Sciatic nerve (tissue), 2 donors: ENCODE measurements at places on chromosomes 16 and 17.

DNA sequence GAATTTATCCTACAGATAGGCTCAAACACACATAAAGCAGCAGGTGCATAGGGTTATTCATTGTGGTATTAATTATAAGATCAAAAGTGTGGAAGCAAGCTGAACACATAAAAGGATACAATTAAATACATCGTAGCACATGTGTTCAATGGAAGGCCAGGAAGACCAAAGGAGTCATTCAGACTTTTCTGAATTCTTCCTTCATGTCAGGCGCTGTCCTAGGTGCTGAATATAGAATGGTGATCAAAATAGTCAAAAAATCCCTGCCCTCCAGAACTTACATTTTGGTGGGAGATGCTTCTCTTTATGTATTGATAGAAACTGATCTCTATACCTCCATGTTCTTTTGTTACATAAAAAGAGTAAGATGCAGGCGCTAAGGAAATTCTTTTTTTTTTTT is 439.0 kb upstream of the ASIC2 start:
- no peak for DNase-seq

DNA sequence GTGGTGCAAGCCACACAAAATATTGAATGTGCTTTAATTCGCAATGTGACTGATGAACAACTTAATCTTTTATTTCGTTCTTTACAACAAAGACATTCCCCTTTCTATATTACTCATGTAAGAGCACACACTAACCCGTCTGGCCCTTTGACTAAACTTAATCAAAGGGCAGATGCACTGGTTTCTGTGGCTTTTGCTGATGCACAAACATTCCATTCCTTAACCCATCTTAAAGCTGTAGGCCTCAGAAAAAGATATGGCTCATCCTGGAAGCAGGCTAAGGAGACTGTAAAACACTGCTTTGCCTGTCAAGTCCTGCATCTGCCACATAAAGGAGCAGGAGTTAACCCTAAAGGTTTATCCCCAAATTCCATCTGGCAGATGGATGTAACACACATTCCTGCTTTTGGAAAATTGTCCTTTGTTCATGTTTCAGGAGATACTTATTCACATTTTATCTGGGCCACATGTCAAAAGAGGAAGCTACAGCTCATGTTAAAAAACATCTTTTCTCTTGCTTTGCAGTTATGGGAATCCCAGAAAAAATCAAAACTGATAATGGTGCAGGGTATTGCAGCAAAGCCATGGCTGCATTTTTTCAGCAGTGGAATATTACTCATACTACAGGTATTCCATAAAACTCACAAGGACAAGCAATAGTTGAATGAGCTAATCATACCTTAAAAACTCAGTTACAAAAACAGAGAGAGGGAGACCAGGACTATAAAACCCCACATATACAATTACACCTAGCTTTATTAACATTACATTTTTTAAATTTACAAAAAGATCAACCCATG is 137.2 kb downstream of the AHSP start:
- DNase-seq = no peak

- peak; percentile 83 for DNase-seq
Measured at GRCh38 chr17:82876602-82877379, 37.0 kb upstream of the ZNF750 start.

DNA sequence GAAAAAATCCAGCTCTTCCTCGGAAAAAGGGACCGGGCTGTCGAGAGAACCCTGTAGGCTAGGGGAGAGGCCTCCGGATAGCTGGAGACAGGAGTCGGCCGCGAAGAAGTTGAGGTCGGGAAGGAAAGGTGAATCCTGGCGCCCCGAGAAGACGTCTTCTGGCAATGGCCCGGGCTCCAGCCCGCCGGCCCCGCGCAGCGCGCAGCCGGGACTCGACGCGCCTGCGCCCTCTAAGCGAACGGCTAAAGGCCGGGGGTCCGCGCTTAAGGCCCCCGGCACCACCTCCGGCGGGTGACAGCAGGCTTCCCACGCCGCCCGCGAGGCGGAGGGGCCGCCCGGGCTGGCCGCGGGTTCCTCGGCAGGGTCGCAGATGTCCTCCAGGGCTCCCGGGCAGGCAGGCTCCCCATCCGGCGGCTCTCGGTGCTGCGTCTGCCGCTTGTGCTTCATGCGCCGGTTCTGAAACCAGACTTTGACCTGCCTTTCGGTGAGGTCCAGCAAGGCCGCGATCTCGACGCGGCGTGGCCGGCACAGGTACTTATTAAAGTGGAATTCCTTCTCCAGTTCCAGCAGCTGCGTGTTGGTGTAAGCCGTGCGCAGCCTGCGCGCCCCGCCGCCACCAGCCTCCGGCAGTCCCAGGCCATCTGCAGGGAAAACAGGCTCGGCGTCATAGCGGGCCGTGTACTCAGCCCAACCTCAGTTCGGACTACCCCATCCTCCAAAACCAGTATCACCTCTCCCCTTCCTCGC is 1.6 kb downstream of the HOXB2 start:
- peak; percentile 73 for DNase-seq

GRCh38 chr16:78778101-78779004 is 678.9 kb downstream of the WWOX start:
- no peak for DNase-seq

DNA sequence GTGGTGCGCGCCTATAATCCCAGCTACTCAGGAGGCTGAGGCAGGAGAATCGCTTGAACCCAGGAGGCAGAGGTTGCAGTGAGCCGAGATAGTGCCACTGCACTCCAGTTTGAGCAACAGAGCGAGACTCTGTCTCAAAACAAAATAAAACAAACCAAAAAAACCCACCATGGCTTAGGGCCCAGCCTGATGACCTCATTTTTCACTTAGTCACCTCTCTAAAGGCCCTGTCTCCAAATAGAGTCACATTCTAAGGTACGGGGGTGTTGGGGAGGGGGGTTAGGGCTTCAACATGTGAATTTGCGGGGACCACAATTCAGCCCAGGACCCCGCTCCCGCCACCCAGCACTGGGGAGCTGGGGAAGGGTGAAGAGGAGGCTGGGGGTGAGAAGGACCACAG is 1.4 kb upstream of the STH start:
- no peak for DNase-seq

- DNase-seq = peak; percentile 62
Measured at GRCh38 chr17:34579979-34580684, 750 bp downstream of the TMEM132E start.

GRCh38 chr17:65307961-65308316 is 170.8 kb downstream of the RGS9 start:
- DNase-seq = no peak

DNA sequence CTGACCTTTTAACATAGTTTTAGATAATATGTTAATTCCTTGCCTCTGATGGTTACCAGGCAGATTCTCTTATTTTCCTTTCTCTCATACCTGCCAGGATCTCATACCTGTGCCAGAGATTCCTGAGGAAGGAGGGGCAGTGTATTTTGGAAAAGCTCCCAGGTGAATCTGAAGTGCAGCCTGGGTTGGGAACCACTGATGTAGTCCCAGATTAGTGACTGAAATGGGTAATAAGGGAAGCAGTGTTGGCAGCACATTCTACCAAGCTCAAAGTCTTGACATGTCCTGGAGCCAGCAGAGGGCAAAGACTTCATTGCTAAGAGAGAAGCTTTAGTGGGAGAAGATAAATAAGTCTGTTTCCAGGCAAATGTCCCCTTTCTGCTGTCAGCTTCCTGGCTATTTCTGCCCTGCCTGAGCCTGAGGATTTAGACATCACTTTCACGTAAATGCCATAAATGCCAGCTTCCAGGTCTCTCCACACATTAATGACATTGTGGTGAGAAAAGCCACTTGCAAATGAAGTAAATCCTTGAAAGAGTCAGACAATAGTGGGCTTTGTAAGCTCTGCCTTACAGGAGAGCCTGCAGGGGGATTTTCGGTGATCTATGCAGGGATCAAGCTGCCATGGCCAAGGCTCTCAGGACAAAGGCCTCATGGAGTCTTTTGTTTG is 40.9 kb upstream of the C16orf78 start:
- no peak for DNase-seq

DNA sequence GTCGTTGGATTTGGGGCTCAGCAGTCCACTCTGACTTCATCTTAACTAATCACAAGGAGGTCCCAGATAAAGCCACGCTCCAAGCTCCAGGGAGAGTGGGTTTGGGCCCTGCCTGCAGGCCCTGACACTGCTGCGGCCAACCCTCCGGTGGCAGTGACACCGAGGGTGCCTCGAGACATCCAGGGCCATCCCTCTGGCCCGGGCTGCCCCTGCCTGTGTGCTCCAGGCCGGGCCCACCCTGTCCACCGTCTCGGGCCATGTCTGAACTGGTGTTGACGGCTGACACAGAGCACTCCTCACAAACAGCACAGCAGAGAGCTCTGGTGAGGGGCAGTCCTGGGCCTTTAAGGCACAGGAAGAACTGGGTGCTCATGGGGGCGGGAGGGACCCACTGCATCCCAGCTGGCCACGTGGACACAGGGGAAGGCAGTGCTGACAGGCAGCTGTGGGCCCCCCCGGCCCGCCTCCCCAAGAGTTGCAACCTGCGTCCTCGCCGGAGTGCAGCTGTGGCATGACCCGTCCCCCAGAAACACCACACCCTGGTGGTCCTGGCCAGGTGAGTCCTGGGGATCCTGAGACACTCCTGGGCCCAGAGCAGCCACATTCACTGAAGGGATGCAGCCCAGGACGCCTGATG is 80.0 kb downstream of the LMF1 start:
- no peak for DNase-seq

DNA sequence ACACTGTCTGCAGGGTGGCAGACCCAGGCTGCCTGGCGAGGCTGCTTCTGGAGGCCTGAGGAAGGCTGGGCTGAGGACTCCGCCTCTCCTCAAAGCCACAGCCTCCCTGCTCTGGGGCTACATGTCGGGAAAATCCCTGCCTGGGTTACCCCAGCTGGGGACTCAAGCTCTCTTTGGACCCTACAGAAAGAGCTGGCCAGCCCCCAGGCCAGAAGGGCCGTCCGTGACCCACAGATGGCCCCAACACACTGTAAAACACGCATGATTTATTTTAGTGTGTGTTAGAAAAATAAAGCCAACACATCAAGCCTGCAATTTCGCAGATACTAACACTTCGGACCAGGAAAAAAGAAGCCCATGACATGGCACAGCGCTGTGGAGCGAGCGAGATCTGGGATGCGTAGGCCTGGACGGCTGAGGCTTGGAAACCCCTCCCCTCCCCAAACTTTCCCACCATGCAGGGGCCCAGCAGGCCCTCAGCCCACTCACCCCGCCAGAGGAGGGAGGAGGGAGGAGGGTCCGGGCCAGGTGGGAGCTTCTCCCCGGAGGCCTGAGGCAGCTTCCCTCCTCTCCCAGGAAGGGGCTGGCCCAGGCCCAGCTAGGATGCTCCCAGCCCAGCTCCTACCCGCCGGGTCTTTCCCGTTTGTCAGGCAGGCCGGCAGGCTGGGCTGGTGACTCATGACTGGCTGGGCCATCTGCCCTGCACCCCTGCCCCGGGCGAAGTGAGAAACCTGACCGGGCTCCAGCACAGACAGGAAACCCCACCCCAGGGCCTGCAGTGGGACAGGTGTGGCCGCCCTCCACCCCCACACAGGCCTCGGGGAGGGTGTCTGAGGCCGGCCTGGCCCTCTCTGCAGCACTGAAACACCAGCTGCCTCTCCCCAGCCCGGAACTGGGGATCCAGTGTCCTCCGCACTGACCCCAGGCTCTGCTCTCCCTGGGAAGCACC is 34.1 kb upstream of the SLC38A10 start:
- DNase-seq = peak; percentile 85

- no peak for DNase-seq
Measured at GRCh38 chr17:69223809-69224208, 4.8 kb downstream of the ABCA10 start.

- no peak for DNase-seq
Measured at GRCh38 chr16:14562691-14563491, 67.2 kb downstream of the PARN start.

GRCh38 chr16:85449191-85449884 is 163.8 kb upstream of the GSE1 start:
- DNase-seq = no peak

DNA sequence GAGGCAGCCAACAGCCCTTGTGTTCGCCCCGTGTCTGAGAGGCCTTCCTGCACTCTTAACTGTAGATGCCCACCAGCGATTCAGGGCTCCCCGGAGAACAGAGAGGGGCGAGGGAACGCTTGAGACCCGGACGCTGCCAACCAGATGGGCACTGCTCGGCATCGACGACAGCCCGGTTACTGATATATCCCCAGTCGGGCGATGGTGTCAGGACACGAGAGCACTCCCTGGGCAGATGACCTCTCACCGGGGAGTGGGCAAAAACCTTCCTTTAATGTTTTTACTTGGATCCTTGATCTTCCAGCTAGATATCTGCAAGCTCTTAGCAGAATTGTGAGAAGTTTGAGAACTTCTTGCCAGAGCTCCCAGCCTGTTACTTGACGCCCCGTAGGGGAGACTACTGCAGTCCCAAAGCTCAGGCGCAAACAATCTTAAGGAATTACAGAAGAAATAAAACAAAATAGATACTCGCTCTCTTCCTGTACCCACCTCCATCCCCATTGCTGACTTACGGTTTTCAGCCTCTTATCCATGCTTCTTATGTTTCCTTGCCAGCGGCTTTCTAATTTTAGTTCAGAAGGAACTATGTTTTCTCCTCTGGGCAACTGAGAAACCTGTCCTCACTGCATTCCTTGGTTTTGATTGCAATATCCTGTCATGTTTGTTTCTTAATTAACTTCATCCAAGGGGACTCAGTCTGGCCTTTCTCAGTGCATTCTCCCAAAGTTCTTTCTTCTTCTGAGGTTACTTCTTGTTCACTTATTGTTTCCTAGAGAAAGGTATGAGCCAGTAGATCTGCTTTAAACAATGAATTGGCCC is 845 bp downstream of the SP2 start:
- no peak for DNase-seq

DNA sequence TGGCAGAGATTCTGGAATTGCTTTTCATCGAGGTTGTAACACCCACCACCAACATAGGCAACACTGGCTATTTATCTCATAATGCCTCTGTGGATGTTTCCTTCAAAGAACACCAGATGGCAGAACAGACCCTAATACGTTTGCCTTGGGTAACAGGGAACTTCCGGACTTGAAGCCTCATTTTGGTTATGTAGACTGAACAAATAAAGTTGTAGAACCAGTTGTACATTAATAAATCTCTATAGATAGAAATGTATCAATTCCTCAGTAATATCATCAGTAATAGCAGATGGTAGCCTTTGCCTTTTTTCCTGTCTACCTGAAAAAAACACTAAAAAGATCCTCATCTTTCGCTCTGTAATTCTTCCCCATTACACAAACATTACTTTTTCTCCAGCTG is 25.9 kb upstream of the APOH start:
- no peak for DNase-seq

DNA sequence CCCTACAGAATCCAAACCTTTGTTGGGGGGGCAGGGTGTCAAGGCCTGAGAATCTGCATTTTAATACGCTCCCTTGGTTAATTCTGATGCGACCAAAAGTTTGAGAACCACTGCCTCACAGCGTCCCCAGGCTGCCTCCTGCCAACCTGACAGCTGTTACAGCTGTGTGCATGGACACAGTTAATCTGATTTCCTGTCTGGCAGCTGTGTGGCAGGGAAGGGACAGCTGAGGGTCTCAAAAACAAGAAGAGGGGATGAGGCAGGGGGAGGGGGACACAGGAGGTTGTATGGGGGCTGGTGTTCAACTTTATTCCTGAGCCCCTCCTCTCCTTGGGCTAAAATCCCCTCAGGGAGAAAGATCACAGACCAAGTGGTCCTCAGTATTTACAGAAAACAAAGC is 17.5 kb downstream of the HDAC5 start:
- DNase-seq = no peak

- peak; percentile 22 for DNase-seq
Measured at GRCh38 chr17:16515933-16516332, 23.9 kb upstream of the LRRC75A start.
